Renal cortical epithelial cell (primary cell): ENCODE measurements at places on chromosomes 7 and 10. TPM values are rescaled to one million over a fixed set of nuclear protein-coding genes. Genes with fewer than 3 reads are reported as not detected.

The CPA1 gene
- total RNA-seq = not detected in 2 replicates

The RASA4B gene
- total RNA-seq = 0.85 and 0.87 TPM in 2 replicates

The TMEM270 gene
- not detected in 2 replicates for total RNA-seq

The KLF14 gene
- total RNA-seq = 0.05 TPM in 1 of 2 replicates, not detected in the other

The OR2A1 gene
- total RNA-seq = 0.05 TPM in 1 of 2 replicates, not detected in the other

The PLPP4 gene
- total RNA-seq = 20.0 and 30.3 TPM in 2 replicates

The TSPAN33 gene
- 12.0 and 22.7 TPM in 2 replicates for total RNA-seq

The FGL2 gene
- 0.30 and 1.0 TPM in 2 replicates for total RNA-seq

The CHAT gene
- total RNA-seq = not detected in 2 replicates
